ENCODE measurements at places on chromosomes 6 and 20.

GRCh38 chr6:46010771-46011170 lies 4.9 kb downstream of the CLIC5 start:
- no peak for DNase-seq

- no peak for DNase-seq
Measured at GRCh38 chr20:57398901-57399535, 7.8 kb downstream of the RBM38 start.

- DNase-seq: no peak
Measured at GRCh38 chr20:61887596-61888093, 178.0 kb downstream of the TAF4 start.

DNA sequence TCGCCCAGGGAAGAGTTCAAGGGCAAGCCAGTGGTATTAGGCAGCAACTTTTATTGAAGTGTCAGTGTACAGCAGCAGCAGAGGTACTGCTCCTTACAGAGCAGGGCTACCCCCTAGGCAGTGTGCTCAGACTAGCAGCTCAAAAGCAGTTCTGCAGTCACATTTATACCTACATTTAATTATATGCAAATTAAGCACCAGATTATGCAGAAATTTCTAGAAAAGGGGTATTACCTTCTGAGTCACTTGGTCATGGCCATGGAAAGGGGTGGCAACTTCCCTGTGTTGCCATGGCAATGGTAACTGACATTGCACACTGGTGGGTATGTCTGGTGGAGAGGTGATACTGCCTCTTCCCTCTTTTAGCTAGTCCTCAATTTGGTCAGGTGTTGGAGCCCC lies 2.1 kb upstream of the ZKSCAN4 start:
- no peak for DNase-seq

- DNase-seq: no peak
Measured at GRCh38 chr6:97110626-97111025, 172.4 kb downstream of the MMS22L start.

DNA sequence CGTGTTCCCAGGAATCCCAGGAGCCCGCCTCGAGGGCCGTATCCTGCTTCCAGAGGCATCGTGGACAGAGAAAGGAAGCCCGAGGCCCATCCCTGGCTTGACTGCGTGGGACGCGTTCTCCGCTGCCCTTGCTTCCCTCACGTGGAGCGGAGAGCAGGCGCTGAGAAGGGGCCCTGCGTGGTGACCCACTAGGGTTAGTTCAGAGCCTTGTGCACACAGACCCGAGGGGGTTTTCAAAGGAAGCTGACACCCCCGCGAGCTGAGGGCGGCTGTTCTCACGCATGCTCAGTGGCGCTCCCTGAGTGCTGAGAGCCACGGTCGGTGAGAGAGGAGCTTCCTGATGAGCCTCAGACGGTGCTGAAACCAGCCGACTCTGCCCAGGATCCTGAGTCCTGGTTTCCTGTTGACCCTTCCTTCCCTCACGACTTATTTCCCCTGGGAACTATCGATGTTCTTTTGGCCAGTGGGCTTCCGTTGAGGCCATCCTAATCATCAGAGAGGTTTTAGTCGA lies 28.9 kb upstream of the CCR6 start:
- peak; percentile 75 for DNase-seq

GRCh38 chr6:46293641-46294316 lies 123.0 kb upstream of the ENPP5 start:
- no peak for DNase-seq

GRCh38 chr6:16398587-16398986 lies 160.2 kb downstream of the GMPR start:
- no peak for DNase-seq

GRCh38 chr6:84228198-84228543 lies 728 bp upstream of the CEP162 start:
- no peak for DNase-seq

DNA sequence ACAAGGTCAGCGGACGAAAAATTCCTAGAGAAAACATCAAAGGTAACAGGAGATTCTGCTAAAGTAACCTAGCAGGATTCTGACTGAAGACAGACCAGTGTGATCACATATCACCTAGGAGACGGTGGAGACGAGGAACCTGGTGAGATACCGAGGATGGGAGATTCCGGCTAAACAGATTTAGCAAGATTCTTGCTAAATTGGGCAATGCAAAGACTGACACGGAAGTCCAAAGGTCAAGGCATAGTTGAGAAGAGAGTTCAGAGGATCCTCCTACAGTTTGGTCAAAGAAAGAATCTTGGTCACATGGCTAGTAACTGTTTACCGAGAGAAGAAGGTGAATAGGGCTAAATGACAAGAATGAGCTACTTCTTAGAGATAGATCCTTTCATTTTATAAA lies 61.1 kb downstream of the TMEM170B start:
- DNase-seq: no peak

DNA sequence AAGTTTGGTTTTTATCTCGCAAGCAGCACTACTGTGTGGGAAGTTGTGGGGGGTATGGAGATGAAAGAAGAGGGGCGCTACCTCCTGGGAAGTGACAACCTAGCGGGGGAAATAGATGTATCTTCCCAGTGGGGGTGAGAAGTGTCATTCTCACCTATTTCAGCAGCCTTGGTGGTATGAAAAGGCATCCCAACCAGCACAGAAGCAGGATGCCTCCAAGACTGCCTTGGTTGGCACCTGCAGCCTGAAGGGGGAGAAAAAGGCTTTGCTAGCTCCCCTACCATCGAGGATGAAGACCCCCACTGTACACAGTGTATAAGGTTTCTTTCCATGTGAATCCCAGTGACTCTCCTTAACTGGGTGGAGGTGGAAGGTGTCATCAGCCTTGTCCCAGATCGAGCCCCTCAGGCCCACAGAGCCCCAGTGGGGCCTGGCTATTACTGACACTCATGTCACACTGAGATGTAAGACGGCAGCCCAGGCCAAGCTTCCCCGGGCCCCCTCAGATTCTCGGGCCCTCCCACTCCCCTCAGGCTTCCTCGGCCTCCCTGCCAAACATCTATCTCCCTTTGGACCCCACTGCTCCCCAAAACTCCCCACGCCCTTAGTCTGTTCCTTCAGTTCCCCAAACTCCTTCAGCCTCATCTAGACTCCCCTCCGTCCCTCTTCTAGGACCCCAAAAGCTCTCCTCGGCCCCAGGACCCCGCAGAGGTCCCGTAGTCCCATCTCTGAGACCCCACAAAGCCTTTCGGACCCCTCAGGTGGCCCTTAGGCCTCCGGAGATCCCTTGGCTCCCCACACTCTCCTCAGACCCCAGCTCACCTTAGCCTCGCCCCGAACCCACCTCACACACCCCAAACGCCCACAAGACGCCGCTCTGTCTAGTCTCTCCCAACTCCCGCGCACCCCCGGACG lies 688 bp downstream of the COMMD7 start:
- no peak for DNase-seq

DNA sequence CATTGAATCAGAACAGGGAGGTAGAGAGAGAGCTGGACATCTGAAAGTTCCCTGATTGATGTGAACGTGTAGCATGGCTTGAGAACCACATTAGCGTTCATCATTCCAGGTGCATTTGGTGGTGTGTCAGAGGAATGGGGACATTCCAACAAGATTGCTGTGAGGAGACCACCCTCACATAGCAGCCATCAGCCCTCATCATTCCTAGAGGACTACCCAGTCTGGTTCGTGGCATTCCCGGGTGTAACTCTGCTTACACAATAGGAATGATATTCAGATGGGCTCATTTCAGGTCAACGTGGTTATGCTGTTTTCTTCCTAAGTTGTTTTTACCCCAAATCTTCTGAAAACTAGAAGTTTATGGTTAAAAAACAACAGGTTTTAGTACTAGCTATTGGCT lies 62.2 kb upstream of the KLHL31 start:
- DNase-seq: no peak

- DNase-seq: no peak
Measured at GRCh38 chr6:157879873-157880254, 56.8 kb downstream of the SNX9 start.

- no peak for DNase-seq
Measured at GRCh38 chr6:7138921-7139358, 31.2 kb downstream of the RREB1 start.

DNA sequence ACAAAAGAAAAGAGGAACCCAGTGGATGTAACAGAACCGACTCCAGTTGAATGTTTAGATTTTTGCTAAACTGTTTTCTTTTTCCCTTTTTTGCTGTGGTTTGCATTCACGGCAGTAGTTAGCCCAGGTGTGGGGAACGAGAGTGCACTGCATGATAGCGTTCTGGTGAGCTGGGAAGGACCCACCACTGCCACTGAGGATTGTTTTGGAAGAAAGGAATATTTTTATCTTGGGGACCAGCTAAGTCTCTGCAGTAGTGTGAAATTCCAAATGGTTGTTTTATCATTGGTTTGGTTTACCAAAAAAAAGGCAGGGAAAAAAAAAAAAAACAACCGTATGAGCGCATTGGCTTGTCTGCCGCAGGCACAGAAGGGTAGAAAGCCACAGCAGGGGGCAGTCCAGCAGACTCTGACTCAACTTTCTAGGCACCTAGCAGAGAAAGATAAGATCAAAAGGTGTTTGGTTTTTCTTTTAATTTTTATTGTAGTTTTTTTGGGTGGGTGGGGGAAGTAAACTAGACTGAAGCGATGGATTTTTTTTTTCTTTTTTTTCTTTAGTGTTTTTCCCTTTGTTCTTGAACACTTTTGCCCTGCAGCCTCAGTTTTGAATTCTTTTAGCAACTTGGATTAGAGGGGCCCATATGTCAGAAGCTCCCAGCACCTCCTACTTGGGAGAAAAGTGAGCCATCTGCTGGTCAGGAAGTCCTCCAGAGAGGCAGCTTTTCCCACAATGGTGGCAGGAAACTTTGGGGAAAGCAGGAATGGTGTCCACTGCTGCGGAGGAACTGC lies 13.5 kb upstream of the RAB5IF start:
- peak; percentile 87 for DNase-seq

DNA sequence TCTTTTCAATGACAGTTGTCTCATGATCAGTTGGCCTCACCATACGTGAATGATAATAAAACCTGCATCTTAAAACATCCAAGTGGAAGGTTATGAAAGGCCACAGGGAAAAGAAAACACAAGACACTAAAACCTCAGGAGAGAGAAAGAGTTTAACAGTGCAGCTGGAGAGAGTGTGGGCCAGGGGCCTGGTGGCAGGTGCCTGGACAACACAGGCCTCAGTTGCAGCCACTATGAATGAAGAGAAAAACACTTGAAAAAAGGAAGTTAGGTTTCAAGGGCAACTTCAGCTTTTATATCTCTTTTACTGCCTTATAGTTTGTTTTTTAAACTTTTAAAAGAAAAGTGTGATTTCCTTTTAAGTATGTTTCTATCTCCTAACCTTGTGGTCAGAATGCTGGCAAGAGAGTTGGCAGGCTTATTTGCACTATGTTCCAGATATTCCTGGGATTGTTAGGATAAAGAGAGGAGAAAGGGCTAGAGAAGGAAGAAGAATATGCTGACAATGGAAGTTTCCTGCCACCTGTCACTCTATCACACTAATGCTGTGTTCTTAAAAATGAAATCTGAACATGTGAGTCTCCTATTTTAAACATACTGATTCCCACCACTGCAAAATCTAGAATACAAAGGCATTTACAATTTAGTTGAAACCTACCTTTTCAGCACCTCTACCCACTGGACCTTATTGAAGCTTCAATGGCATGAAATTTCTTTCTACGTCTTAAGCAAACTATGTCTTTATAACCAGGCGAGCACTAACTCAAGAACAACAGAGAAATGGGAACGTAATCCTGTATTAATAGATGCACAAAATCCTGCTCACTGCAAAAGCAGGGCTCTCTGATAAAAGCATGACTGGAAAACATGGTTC lies 222.4 kb downstream of the CD83 start:
- no peak for DNase-seq

GRCh38 chr6:34308483-34308882 lies 59.7 kb upstream of the SMIM29 start:
- no peak for DNase-seq

DNA sequence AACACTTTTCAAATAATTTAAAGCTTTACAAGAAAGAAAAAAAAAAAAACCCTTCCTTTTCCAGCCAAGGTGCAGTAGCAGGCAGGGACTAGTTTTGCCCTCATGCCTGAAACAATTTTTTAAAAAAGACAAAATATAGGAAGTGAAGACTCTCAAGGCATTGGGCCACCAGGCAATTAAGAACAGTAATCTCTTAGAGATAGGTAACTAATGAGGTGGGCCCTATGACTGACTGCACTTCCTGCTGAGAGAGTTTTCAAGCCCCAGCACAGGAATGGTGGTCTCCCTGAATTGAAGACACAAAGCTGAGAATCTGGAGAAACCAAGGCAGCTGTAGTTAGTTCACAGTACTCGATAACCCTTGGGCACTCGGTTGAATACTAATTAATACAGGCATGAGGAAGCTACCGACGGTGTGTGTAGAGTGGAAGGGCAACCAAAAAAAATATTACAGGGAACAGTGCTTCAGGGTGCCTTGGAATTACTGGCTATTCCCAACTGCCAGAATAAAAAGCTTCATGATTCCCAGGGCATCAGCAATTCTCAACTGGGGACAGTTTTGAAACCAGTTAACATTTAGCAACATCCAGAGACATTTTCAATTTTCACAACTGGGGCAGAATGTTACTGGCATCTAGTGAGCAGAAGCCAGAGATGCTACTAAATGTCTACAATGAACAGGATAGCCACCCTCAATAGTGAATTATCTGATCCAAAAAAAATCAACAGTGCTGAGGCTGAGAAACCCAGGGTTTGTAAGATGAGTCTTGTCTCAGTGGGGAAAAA lies 36.0 kb upstream of the PLN start:
- DNase-seq: no peak

DNA sequence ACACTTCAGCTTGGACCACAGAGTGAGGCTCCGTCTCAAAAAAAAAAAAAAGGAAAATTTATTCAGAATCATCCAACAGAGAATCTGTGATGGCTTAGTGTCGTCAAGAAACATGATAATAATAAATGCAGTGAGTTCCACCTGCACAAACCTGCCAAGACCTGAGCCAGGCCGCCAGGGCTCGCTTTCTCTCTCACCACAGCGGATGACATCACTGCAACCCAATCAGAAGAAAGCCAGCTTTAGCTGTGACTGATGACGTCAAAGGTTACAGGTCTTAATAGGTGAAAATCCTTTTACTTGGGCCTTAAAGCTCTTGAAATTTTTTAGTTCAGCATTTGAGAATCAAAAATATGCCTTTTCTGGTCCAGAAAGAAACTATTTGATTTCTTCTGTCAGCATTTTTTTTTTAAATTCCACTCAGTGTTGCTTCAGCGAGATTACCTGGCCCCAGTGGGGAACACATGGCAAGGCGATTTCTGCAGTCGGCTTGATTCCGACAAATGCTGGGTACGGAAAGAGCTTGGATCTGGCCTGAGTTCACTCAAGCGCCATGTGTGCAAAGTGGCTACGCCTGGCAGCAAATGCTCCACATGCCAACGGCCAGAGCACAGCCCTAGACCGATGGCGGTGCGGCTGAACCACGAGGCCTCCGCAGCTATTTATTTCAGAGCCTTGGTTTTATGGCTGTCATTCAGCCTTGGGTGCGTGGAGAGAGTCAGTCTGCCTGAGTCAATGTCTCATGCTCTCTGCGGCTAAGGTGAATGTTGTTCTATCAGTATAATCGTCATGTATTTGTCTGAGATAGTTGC lies 105.7 kb upstream of the QKI start:
- DNase-seq: no peak

DNA sequence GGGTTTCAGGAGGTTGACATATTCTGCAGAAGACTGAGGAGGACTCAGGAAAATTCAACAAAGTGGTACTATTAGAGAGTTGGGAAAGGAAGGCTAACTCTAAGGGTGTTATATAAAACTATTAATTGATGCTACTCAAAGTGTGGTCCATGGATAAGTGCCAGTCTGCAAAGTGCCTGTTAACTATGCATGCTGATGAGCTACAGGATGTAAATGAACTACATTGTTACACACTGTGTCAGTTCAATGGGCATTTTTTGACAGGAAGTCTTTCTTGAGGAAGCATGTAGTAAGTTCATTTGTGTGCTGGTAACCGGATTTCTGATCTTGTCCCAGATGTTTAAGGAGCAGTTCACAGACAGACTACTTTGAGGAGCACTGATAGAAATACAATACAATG lies 75.6 kb downstream of the KLHL32 start:
- no peak for DNase-seq

Measured in CD4-positive, CD25-positive, alpha-beta regulatory T cell (primary cell).